ENCODE measurements at places on chromosomes 6 and 20.

- DNase-seq: no peak
Measured at GRCh38 chr20:33676652-33677645, 2.7 kb upstream of the NECAB3 start.

- no peak for DNase-seq
Measured at GRCh38 chr6:75128878-75129570, 76.8 kb downstream of the COL12A1 start.

- no peak for DNase-seq
Measured at GRCh38 chr6:2190661-2191389, 54.6 kb downstream of the GMDS start.

DNA sequence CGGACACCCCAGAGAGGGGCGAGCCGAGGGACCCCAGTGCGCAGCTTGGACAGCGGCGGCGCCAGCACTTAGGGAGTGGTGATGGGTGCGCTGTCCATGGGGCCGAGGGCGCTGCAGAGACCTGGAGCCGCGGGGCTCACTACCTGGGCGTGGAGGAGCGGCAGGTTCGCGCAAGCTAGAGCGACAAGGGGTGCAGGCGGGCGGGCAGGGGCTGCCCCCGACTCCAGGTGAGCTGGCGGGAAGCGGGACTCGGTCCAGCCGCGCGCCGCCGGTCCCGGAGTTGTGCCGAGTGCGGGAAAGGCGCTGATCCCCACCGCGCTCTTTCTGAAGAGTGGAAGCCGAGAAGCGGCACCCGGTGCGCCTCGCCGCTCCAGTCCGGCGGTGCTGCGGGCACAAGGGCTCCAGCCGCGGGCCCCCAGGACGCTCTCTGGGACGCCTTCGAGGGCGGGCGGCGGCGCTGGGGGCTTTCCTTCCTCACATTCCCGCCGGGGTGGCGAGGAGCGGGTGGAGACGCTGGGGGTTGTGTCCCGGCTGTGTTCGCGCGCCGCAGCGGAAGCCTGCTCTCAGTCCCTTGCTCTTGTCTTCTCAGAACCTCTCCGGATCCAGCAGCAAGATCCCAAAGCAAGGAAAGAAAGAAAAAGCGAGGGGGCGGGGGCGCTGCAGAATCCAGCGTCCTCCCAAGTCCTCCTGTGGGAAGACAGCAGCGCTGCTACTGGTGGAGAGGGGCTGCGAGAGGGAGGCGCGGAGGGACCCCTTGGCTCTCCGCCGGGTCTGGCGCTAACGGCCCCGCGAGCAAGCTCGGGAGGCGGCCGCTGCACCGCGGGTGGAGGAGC lies at the start of gene B3GAT2:
Gene B3GAT2, minus strand, starts transcription at position 610 of the 833 bp plus-strand sequence. CDS start 631 bp downstream, outside the sequence.
- no peak for DNase-seq

DNA sequence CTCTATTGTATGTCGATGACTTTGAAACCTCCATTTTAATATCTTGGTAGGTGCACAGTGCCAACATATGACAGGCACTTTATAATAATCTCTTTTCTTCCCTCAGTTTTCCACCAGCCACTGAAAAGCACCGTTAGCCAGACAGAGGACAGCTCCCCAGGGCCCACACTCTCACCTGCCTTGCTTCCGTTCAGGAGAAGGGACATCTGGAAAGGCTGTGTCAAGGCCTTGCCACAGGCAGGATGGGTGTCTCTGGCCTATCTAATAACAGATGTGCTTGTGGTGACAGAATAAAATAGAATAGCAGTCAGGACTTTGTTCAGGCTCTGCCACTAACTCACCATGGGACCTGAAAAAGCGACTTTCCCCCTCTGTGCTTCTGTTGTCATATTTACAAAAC lies 75.5 kb upstream of the CCDC167 start:
- no peak for DNase-seq

GRCh38 chr6:52573295-52573694 lies 3.6 kb downstream of the TRAM2 start:
- no peak for DNase-seq

GRCh38 chr20:13638162-13638495 lies 603 bp downstream of the TASP1 start:
- no peak for DNase-seq

- DNase-seq: no peak
Measured at GRCh38 chr6:55746473-55746872, 128.9 kb downstream of the BMP5 start.

GRCh38 chr20:61497029-61497627 lies 245.1 kb downstream of the CDH4 start:
- DNase-seq: peak; percentile 70

GRCh38 chr6:41073203-41073967 lies 611 bp downstream of the NFYA start:
- no peak for DNase-seq

GRCh38 chr6:138417493-138418117 lies 13.6 kb downstream of the HEBP2 start:
- DNase-seq: no peak

- no peak for DNase-seq
Measured at GRCh38 chr6:157830354-157831017, 7.4 kb downstream of the SNX9 start.

DNA sequence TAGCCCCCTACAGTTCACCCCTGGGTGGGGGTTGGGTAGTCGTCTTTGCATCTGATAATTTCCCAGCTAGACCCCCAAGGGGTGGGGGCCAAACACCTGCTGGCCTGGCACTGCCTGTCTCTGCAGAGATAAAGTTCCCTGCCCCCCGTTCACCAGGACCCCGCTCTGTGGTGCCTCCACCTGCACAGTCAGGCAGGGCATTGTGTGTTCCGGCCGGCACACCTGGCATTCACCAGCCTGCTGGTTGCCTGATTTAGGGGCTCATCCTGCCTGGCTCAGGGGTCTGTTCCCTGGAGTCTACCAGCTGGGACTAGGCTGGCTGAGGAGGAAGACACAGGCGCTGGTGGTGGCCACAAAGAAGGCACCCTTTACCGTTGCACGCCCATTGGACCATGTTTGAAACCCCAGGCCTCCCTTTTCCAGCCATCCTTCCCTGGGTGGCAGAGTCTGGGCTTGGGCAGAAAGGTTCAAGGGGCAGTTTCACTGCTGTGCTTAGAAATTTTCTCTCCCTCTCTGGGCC lies 30.8 kb upstream of the SCRT2 start:
- DNase-seq: no peak

DNA sequence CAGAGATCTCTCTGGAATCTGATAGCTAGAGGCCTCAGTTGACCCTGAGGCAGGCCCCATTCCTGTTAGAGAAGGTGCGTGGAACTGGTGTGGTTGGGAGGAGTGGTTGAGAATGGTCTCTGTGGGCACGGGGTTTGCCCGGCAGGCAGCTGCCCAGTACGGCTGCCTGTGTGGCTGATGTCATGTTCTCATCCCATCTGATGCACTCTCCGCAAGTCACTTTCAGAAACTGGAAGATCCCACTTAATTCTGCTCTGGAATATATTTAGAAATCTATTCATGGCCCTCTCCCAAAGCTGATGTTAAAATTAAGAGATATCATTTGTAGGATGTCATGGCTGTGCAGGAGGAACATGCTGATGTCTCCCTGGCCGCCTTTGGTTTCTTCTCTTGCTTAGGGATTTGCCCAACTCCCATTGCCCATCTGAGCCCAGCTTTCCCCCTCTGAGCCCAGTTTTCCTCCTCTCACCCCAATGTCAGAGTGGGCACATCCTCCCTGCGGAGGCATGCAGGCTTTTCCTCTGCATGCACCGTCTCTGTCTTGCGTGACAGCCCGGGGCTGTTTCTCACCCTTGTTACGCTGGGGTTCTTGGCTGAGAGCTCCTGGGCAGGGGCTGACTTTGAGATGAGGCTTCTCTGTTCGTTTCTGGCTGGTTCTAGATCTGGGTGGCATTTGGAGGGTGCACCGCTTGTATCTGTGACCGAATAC lies 21.0 kb downstream of the PHACTR3 start:
- DNase-seq: no peak

DNA sequence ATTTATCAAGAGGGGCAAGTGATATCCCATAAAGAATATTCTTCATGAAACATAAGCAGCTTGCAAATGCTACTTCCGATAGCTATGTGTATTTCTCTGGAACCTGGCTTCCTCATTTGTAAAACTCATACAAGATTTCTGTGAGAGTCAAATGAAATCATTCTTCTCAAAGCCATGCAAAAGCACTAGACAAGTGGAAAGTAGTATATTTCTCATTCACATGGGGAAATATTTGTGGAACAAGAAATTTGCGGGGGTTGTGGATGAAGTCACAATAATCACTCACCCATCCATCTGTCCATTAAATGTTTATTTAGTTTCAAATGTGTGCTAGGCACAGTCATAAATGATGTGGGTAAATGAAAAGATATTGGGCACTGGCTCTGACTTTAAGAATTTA lies 150.5 kb downstream of the IPCEF1 start:
- DNase-seq: no peak

DNA sequence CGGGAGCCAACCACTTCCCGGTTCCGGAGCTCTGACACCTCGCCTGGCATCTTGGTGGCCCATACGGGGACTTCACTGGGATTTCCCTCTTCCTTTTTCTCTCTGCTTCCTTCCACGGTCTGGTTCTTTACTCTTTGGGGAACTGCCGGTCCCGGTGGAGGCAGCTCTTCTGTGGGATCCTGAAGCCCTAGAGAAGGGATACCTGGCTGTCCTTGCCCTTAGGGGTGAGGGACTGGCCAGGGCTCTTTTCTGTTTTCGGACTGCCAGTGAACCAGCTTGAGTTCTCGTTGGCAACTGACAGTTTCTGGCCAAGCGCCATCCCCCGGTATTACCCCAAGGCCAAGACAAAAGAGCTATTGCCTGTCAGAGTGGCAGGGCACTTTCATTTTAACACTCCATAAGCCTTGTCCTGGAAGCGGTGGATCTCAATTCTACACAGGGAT lies 880 bp upstream of the CPXM1 start:
- DNase-seq: no peak

DNA sequence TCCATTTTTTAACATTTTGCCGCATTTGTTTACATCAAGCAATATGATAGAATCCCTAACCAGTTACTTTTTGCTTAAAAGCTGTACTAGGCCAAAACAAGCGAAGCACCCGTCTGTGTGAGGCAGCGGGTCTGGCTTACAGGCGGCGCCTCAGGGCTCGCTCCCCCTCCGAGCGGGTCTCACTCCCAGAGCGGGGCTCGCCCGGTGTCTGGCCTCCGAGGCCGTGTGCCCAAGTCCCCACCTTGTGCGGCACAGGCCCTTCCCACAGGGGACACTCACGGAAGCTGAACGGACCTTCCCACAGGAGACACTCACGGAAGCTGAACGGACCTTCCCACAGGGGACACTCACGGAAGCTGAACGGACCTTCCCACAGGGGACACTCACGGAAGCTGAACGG lies 23.4 kb downstream of the ZBTB46 start:
- no peak for DNase-seq

GRCh38 chr6:4167123-4167522 lies 31.7 kb upstream of the ECI2 start:
- DNase-seq: no peak

DNA sequence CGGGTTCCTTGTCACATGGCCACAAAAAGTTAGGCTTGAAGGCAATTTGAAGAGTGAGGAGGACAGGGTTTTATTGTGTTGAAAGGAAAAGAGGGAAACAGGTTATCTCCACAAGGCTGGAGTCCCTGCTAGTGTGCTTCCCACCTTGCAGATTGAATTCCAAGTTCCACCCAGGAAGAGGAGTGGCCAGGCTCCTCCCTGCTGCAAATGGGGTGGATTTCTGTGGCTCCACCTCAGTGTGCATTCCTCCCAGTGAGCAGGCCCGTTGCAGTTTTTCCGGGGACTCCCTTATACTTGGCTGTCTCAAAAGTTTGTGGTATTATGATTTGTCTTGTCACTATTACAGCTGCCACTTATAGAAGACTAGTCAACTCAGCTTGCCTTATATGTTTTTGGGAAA lies 281.8 kb upstream of the PLCB4 start:
- DNase-seq: no peak

GRCh38 chr6:63844287-63844686 lies 208.7 kb downstream of the PHF3 start:
- DNase-seq: no peak

All from iPS DF 19.7 (cell line).